Activated CD4-positive, alpha-beta T cell treated with anti-CD3 and anti-CD28 coated beads, Interleukin-10, Interleukin-2, amounts not matched to agents 100 ng/mL and 50 ng/mL, durations not matched to agents 16 hours and 8 hours (primary cell): ENCODE measurements at places on chromosomes 1 and 21.

DNA sequence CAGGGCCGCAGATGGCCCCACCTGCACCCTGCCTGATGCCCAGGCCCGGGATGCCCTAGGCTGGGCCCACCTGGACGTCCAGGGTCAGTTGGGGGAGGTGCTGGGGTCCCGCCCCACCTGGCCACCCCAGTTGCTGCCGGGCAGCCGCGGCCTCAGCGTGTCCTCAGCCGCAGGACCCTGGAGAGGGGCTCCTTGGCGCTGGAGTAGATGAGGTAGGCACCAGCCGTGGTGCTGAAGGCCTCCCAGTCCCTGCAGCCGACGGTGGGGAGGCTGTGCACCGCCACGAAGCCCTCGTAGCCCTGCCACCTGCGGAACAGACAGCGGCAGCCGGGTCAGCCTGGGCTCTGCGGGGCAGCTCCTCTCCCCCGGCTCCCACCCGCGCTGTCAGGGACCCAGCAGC is 40.4 kb downstream of the KRTAP10-1 start:
- no peak for DNase-seq

GRCh38 chr1:19400192-19400611 is 85.1 kb downstream of the CAPZB start:
- no peak for DNase-seq

- peak; percentile 17 for DNase-seq
Observed at GRCh38 chr1:240091614-240092300, at the start of gene FMN2. Gene FMN2, plus strand, starts transcription at chr1:240091883. Its CDS starts 227 bp downstream, at chr1:240092110.

GRCh38 chr1:184075055-184076029 is 23.8 kb downstream of the TSEN15 start:
- DNase-seq = peak; percentile 56

GRCh38 chr1:191582169-191582568 is 576.1 kb upstream of the RGS18 start:
- DNase-seq = no peak

- no peak for DNase-seq
Observed at GRCh38 chr1:107762751-107763390, 202.1 kb downstream of the VAV3 start.

- DNase-seq = peak; percentile 63
Observed at GRCh38 chr1:153677718-153678518, 570 bp upstream of the NPR1 start.

GRCh38 chr1:27605796-27606707 is 2.1 kb upstream of the AHDC1 start:
- DNase-seq = peak; percentile 69

GRCh38 chr1:156465747-156466365 is 34.7 kb downstream of the MEF2D start:
- DNase-seq = no peak

DNA sequence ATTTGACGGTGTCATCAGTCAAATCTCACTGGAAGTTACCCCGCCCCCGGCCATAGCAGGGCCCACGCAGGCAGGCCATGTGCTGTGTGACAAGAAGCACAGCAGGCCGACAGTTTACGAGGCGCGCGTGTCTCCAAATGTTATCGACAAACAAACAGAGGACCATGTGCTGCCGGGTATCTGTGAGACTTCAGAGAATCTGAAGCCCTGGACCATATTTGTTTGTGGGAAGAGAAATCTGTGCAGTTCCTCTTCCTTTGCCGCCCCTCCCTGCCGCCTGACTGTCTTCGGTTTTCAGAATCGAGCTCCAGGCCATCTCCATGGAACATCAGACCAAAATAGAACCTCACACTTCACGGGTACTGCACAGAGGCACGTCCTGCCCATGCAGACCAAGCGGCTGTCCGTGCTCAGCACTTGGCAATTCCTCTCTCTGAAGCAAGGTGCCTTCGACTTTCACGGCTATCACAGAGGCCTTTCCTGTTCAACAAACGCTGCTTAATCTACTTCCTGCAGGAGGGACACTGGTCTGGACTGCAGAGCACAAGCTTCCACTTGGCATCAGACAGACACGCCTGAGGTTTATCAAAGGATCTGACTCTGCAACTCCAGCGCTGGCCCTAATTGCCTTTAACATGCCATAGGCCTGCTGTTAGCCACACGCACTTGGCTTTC is 135.7 kb upstream of the KRTAP19-8 start:
- no peak for DNase-seq

GRCh38 chr1:67018574-67018973 is 35.4 kb downstream of the SLC35D1 start:
- DNase-seq = no peak

DNA sequence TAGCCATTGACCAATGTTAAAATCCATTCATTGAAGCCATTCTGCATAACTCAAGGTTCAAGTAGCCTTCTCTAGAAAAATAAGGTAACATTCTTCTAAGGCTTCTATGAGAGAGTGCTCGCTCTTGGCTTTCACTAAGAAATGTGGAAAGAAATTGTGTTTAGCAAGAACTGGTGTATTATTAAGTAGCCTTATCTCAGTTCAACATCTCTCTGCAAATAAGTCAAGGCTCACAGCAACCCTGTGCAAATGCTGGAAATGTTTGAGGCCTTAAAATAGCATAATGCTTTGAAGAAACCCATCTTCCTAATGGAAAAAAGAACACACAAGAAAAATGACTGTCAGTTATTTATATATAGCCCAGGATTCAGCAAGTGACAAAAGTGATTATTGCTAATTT is 254.1 kb upstream of the PROX1 start:
- DNase-seq = no peak

GRCh38 chr1:153771261-153771660 is 3.9 kb upstream of the SLC27A3 start:
- DNase-seq = no peak

DNA sequence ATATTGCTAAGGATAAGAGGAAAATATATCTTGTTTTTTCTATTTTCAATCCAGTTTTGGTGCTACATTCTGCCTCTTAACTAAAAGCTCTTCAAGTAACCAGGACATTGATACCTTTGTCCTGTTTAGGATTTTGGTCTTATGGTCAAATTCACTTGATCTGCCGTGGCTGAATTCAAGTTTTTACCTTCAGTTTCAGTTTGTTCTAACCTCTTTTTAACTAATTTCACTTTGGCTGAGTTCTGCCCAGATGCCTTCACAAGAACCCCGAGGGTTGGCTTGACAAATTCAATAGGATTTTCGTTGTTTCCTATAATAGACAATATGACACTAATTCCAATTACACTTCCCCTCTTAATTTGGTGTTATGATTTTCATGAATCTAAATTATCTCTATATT is 84.5 kb upstream of the C1orf21 start:
- DNase-seq = no peak

- DNase-seq = no peak
Observed at GRCh38 chr1:93435443-93435842, 12.5 kb upstream of the FNBP1L start.

GRCh38 chr1:241787691-241788090 is 60.3 kb upstream of the EXO1 start:
- DNase-seq = no peak

- DNase-seq = peak; percentile 21
Observed at GRCh38 chr1:39671433-39671792, 494 bp downstream of the NT5C1A start.

DNA sequence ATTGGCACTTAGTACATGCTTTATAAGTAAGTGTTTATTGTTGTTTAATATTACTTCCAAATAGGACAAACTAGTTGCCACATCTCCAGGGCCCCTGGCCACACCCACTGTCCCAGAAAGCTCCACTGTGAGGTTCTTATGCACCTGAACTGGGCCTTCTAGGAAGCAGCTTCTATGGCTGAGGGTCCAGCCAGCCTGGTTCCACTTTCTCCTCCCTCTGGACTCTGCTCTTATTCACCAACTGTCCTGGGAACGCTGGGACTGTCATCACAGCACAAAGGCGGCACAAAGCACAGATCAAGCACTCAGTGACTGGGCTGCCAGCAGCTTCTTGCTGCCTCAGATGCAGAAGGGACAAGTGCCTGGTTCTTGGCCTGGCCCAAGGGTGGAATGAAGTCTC is 29.6 kb upstream of the ZNF648 start:
- DNase-seq = no peak

DNA sequence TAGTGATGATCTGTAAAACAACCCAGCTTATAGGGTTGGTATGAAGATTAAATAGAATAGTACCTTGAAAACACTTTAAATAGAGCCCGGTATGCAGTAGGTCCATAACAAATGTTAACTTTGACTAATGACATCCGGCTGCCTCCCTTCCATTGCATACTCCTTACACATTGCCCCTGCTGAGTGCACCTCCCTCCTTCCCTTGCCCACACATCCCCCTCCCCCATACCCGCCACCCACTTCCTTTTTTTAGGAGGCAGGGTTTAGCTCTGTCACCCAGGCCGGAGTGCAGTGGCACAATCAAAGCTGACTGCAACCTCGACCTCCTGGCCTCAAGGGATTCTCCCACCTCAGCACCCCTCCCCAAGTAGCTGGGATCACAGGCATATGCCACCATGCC is 24.4 kb upstream of the ZC3H12A start:
- DNase-seq = peak; percentile 50

DNA sequence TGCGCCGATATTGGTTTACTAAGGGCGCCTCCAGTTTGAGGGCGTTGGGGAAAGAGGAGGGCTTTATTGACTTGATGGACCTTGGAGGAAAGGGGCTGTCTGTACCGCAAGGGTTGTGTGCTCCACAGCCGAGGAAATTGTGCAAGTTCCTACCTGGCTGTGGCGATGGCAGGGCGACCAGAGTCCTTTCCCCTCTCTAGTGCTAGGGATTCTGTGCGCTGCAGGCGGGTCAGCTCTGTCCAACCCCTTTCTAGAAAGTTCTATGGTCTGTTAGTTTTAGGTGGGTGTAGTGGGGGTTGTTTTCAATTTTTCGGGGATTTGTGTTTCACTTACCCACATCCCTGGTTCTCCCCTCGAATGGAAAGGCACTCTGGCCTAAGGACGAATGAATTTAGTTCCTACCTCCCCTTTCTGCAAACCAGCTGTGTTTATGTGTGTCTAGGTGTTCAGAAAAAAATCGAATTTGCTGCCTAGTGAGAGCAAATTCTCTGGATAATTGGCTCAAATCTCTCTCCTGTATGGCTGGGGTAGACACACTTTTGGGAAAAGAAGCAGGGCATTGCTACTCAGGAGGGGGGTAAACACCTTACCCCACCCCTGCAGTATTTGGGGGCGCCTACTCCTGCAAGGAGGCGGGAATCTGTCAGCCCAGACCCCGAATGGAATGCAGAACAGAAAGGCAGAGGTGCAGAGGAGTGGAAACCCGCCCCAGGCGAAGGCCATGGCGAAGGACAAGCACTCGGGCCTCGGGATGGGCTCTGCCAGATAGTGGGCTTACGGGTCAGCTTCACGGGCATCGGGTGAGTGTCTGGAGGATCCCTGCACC is 2.0 kb downstream of the DMBX1 start:
- no peak for DNase-seq

DNA sequence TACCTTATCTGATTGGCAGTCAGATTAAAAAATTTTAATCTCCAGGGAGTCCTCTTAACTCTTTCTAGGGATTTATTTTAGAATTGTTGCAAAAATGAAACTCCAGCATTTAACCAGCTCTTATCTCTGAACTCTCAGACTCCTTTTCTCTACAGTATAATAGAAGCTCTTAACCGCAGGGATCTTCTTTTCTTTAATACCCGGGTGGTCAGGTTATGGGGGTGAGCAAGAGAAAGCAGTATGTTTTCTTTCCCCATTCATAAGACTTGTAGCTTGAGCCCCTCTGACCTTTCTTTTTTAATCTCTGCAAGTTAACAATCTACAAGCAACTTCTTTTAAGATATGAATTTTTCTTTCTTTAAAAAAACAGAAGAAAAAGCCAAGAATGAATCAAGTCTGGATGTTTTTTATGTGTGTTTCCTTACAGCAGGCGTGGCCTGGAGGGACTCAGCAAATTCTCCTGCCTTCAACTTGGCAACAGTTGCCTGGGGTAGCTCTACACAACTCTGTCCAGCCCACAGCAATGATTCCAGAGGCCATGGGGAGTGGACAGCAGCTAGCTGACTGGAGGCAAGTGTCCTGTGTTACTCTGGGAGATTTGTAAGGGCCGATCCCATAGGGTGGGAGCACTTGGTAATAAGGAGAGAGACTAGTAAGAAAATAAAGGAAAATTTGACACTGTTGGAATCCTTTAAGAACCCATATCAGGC is 13.4 kb upstream of the OLFML3 start:
- DNase-seq = no peak

GRCh38 chr1:40769815-40770214 is 13.8 kb upstream of the KCNQ4 start:
- no peak for DNase-seq

GRCh38 chr1:173802961-173803360 is 21.5 kb upstream of the DARS2 start:
- no peak for DNase-seq

- no peak for DNase-seq
Observed at GRCh38 chr1:15168479-15168878, 14.9 kb downstream of the TMEM51 start.

GRCh38 chr1:86154571-86155050 is 2.0 kb downstream of the COL24A1 start:
- no peak for DNase-seq

- no peak for DNase-seq
Observed at GRCh38 chr1:82466891-82467290, 666.2 kb downstream of the ADGRL2 start.

- DNase-seq = no peak
Observed at GRCh38 chr1:169260478-169261151, 107.0 kb downstream of the NME7 start.

DNA sequence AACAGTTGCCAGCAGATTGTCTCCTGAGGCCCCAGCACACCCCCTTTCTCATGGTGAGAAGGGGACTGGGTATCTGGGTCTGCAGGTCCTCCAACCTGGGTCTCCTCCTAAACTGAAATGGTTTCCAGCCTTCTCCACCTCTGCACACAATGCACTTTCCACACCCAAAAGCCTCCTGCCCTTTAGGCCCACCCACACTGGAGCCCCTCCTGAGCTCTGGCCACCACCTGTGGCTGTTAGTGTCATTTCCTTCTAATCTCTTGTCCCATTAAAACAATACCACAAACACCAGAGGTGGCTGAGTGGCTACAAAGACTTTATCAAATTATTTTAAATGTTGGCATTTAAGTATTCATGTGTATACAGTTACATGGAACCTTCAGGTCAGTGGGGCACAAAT is 11.5 kb downstream of the GPR3 start:
- no peak for DNase-seq

GRCh38 chr21:26168371-26168770 is 2.2 kb downstream of the APP start:
- DNase-seq = no peak
